ENCODE measurements at places on chromosomes 11 and 22.

GRCh38 chr22:26624803-26625202 is 3.0 kb downstream of the CRYBA4 start:
- DNase-seq: no peak

- DNase-seq: no peak
These were observed 4.8 kb downstream of the NRXN2 start for GRCh38 chr11:64718084-64718779.

DNA sequence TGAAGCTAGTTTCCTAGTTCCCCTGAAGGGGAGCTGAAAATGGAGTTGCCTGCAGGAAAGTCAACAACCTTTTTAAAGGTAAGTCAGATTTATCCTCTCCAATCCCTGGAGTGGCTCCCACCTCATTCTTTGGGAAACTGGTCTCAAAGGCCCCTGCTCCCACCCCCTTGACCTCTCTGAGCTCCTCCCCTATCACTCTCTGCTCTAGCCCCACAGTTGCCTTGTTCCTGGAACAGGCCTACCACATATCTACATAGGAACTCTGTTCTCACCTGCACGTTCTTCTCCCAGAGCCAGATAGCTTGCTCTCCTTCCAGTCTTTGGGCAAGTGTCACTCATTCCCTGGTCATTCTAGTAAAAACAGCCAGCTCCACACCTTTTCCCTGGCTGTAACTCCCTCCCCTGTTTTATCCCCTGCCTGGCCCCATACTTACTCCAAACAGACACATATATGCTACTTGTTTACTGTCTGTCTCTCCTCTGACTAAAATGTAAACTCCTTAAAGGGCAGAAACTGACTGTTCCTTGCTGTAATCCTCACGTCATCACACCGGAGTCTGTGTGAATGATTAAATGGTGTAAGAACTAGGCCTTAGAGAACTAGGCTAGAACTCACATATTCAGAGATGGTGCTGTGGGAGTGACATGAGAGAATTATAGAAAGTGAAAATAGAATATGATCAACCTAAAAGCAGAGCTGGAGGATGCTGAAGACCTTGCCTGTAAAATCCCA is 53.3 kb downstream of the TCF20 start:
- no peak for DNase-seq

DNA sequence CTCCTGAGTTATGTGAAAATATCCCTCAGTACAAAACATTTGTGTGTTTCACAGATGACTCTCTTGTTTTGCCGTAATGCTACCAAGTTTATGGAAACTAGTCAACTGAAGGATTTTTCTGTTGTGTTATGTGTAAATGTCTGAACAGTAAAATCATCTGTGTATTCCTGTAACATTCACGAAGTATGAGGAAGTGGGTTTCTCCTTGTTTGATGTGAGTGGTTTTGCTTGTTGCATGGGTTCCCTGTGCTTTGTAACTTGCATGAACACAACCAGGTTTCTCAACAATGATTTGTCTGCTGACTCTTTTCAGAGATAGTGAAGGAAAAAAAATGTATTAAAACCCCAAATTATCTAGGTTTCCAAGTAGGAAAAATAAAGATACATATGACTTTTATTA is 138.1 kb downstream of the PGR start:
- no peak for DNase-seq

GRCh38 chr11:4508886-4509285 is 26.4 kb downstream of the OR52K1 start:
- DNase-seq: no peak

- no peak for DNase-seq
These were observed 86.9 kb upstream of the WNT11 start for GRCh38 chr11:76293189-76293631.

DNA sequence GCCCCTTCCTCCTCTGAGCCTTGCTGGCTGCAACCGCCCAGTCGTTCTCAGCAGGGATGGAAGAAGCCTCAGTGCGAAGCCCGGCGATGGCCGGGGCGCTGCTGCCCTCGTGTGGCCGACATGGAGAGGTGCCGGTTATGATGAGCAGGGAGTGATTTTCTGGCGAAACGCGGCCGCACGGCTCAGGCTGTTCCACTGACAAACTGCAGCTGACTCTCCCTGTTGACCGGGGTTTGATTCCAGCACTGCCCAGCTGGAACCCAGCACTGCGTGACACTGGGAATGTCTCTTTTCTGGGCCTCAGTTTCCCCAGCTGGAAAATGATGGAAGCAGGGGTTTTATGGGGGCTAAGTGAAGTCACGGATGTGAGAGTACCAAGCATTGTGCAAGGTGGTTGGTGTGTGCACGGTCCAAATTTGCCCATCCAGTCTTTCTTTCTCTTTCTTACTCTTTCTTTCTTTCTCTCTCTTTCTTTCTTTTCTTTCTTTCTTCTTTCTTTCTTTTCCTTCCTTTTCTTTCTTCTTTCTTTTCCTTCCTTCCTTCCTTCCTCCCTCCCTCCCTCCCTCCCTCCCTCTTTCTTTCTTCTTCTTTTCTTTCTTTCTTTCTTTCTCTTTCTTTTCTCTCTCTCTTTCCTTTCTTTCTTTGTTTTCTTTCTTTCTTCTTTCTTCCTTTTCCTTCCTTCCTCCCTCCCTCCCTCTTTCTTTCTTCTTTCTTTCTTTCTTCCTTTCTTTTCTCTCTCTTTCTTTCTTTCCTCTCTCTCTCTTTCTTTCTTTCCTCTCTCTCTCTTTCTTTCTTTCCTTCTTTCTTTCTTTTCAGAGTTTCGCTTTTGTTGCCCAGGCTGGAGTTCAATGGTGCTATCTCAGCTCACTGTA is 25.8 kb upstream of the MPPED1 start:
- peak; percentile 89 for DNase-seq

GRCh38 chr11:113814181-113814580 is 34.6 kb downstream of the CLDN25 start:
- no peak for DNase-seq

DNA sequence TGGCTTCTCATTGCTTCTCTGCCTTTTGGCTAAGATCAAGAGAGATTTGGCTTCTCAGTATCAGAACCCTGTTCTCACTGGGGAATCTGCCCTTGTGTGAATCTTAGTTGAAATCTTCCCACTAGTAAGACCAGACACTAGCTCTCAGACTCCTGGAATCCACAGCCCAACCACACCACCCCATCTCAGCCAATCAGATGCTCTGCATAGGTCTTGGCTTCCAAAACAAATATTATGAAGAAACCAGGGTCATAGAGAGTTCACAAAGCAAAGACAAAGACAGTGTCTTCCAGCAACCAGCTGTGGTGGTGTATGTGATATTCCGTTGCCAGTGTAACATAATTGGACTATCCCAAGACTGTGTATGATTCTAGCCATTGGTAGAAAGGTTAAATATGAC is 5.4 kb downstream of the OR8B12 start:
- no peak for DNase-seq

- DNase-seq: no peak
These were observed 33.0 kb upstream of the PITPNB start for GRCh38 chr22:27952091-27952490.

- peak; percentile 17 for DNase-seq
These were observed 117.9 kb downstream of the KCNQ1OT1 start for GRCh38 chr11:2581931-2582350.

DNA sequence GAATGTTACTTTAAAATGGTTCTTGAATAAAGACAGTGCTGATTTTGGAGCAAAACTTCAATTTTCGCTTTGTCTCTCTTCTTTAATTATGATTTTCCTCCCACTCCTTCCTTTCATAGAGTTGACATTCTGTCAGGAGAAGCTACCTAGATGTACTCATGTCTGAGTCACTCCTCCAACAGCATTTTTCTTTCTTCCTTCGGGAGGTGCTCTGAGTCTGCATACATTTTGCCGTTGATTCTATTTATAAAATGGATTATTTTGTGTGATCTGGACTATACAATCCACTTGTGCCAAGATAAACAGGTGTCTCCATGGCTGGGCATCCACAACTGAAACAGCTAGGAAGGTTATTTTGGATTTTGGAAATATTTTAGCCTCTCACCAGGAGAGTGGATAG is 588.3 kb upstream of the ANO5 start:
- DNase-seq: no peak

GRCh38 chr22:20264614-20265452 is 3.3 kb downstream of the RTN4R start:
- DNase-seq: no peak

- DNase-seq: no peak
These were observed 19.5 kb downstream of the CBX7 start for GRCh38 chr22:39132871-39133524.

Measured in kidney (tissue), 22 donors.